ENCODE measurements at places on chromosomes 7 and 10.

DNA sequence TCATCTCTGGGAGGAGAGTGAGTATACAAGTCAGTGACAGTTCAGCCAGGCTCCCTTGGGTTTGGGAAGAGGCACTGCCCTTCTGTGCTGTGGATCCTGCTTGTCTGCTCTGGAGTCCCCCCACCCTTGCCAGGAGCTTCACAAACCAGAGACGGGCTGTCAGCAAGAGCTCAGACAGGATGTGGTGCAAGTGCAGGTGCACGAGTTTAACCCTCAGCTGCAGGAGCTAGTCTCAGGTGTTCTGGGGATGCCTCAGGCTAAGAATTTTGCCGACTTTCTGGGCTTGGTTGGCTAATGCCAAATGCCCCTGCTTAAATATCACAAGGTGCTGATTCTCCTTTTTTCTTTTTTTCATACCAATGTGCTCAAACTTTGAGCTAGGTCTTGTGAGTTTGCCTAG lies 22.3 kb downstream of the ZNF783 start:
- peak; percentile 2 for DNase-seq

DNA sequence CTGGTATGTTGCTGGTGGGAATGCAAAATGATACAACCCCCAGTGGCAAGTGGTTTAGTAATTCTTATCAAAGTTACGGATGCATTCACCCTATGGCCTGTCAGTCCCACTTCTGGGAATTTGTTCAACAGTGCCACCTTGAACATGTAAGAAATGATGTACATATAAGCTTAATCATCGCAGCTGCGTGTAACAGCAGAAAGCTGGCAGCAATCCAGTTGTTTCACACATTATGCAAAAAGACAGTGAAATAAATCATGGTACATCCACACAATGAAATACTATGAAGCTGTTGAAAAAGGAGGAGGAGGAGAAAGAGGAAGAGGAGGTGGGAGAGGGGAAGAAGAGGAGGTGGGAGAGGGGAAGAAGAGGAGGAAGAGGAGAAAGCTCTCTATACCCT lies 76.2 kb upstream of the MYL10 start:
- DNase-seq = peak; percentile 38

- DNase-seq = no peak
Measured at GRCh38 chr10:132292287-132293200, 15.2 kb downstream of the STK32C start.

- DNase-seq = no peak
Measured at GRCh38 chr7:303884-304573, 14.1 kb downstream of the FOXL3 start.

GRCh38 chr7:45986355-45987298 lies 65.6 kb upstream of the IGFBP3 start:
- DNase-seq = no peak

- no peak for DNase-seq
Measured at GRCh38 chr10:60607372-60607771, 170.9 kb upstream of the CDK1 start.

DNA sequence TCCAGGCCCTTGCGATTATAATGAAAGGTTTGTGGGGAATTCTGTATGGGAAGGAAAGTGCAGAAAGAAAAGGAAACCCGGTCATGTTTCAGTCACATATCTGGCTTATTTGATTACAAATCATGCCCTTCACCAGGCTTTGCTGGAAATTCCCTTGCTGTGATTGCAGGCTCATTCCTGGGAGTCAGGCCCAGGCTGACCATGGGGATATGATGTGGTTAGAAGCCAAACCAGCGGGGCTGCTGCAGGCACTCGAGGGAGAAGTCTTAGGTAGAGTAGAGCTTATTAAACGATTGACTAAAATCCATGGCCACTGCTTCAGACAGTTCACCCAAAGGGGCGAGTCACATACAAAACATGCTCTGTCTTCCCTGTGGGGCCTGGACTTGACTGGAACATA lies 16.2 kb downstream of the PKD1L1 start:
- peak; percentile 29 for DNase-seq

DNA sequence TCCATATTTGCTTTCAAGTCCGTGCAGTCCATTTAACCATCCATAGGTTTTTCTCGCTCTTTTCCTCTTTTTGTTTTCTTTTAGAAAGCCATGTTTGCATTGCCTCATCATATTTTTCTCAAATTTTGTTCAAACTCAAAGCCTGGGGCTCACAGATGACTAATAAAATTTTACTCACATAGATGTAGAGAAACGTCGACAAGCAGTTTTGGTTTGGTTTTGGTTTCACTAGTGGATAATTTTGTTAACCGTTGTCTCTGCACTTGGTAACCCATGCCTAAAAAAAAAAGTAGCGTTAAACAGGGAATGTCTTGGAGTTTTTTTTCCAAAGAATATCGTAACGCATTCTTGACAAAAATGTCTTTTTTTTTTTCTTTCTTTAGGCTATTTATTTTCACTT lies 344.2 kb upstream of the GALNT17 start:
- DNase-seq = no peak

GRCh38 chr10:69624245-69624786 lies 5.7 kb upstream of the FAM241B start:
- DNase-seq = no peak

DNA sequence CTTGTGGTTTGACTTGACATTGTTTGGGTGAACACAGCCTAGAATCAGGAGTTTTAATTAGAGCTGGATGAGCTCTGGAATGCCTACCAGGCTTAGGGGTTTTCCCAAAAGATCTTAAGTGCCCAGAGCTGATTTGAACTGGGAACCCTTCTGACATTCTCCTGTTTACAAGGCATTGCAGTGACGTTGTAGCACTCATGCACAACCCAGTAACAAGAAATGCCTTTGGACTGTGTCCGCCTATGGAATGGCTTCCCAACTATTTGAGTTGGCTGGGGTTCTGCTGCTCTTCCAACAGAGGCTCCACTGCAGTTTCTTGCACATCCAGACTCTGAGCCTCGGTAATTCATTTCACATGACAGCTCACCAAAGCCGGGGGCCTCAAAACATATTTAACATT lies 76.7 kb upstream of the MKX start:
- no peak for DNase-seq

- DNase-seq = peak; percentile 35
Measured at GRCh38 chr7:79615466-79615865, 162.0 kb upstream of the MAGI2 start.

DNA sequence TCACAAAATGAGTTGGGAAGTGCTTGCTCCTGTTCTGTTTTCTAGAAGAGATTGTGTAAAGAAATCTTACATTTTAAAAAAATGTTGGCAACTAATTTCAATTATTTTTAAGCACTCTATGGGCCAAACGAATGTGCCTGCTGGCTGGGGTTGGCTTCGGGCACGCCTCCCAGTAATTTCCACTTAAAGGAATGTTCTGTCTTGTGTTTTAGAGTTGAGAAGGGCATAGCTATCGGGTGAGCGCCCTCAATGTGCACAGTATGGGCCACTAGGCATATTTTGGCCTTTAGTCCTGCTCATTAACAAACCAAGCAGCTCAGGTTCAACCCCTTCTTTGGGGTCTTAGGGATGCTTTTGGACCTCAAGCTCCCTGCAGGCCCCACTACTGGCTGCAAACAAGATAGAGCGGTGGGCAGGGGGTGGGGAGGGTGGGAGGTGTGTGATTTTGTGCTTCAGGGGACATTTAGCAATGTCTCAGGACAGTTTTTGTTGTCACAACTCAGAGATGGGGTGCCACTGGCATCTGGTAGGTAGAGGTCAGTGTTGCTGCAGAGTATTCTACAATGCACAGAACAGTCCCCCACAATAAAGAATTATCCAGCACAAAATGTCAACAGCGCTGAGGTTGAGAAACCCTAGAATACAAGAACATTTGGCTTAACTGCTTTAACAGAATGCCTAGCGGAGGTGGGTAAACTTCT lies 40.7 kb downstream of the TACC2 start:
- DNase-seq = no peak

DNA sequence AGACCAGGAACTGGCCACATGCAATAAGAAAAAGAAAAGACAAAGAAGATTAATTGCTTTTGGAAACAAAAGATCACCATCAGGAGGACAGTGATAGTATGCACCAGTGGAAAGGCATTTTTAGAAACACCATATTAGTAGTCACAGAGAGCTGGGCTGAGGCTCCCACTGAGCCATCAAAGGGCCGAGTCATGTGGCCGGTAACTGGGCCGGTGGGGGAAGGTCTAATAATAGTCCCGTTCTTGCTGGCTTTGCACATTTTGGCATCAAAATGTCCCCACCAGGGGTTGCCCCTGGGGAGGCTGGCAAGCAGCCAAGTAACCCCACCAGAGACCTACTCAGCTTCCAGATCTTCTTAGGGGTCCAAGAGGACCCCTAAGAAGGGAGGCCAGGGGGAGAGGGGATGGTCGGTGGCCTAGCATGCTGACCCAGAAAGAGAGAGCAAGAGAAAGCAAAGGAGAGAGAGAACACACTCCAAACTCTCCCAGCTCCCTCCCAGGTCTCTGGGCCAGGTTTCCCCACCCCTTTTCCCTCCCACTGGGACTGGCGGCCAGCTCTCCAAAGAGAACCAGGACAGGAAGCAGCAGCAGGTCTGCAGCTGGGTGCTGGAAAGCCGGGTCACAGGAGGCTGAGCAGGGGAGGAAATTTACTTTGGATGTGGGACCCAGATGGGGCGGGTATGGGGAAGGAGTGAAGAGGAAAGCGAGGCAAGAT lies 70.2 kb upstream of the FGFR2 start:
- peak; percentile 28 for DNase-seq

- DNase-seq = no peak
Measured at GRCh38 chr7:53111031-53111430, 75.6 kb downstream of the POM121L12 start.

- no peak for DNase-seq
Measured at GRCh38 chr7:157555313-157555712, 218.5 kb downstream of the DNAJB6 start.

DNA sequence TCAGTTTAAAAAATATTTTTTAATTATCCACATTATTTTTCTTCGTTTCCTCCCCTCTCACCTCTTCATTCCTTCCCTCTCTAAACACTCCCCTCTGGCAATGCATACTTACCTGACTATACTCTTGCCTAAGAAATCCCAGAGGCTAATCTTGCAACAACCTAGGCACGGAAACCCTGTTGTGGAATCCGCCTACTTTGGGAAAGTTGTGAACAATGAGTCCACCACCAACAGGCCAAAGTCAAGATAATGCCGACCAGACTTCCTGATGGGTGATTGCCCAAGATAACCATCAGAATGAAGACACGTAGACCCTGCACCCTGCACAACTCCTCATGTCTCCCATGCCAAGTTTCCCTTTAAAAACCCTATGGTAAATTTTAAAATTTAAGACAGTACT lies 521.5 kb downstream of the KIF20B start:
- DNase-seq = peak; percentile 81

DNA sequence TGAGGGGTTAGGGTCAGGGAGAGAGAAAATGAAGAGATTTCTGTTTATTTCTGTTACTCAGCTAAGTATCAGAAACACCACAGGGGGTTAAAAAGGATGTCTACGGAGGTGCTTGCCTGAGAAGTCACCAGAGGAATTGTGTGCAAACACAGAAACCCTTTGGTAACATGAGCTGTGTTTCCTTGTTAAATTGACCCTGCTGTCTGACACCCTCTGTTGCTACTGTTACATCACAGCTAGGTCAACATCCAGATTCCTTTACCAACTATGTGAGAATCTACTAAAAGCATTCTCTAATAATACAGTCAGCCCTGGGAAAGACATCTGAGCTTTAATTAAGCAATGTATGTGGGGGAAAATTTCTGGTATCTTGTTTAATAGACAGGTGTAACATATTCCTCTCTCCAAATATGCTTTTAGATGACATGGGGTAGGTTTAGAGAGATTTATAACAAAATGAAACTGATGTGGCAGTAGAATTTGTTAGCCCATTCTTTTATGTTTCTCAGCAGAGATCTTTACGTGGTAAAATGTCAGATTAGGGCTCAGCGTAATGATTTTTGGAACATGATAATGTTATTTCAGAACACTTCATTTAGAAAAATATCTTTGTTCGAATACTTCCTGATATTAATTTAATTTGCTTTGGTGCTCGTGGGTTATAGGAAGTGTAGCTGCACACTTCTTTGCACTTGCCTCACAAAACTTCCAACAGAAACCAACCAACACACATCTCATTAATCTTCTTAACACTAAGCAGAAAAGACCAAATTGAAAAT lies 168.0 kb upstream of the AHR start:
- DNase-seq = no peak

DNA sequence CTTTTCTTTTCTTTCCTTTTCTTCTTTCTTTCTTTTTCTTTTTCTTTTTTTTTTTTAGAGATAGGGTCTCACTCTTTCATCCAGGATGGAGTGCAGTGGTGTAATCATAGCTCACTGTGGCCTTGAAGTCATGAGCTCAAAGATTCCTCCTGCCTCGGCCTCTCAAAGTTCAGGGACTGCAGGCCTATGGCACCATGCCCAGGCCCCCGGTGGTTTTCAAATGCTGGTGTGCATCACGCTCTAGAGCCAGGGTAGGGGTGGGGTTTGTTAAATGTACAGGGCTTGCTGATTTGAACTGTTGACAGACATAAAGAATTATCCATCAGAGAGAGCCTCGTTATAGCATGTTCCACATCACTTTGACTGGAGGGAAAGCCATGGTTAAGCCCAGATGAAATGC lies 5.8 kb downstream of the MINDY4 start:
- no peak for DNase-seq

DNA sequence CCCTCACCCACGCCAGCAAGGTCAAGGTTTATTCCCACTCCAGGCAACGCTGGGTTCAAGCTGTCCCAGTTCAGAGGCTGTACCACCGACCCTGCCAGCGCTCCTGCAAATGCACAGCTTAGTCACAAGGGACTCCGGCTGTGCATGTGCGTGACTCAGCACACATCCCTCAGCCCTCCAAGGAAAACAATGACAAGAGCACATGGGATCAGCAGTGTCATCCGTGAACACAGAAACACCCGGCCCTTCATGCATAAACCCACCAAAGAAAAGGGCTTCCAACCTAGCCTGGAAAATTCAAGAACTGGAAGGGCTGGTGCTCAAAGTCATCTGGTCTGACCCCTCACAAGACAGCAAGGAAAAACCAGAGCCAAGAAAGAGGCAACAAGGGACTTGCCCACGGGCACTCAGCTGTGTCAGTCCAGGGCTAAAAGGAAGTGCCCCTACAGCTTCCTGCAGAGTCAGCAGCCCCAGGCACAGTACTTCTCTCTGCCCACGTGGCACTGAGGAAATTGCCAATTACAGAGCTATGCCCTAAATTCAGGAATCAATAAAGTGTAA lies 106.1 kb downstream of the KCNMA1 start:
- peak; percentile 82 for DNase-seq

GRCh38 chr10:12975266-12975665 lies 26.2 kb downstream of the CCDC3 start:
- DNase-seq = peak; percentile 15

- no peak for DNase-seq
Measured at GRCh38 chr7:150936018-150936417, 42.1 kb downstream of the KCNH2 start.

- DNase-seq = no peak
Measured at GRCh38 chr10:110651044-110651958, 7.2 kb downstream of the RBM20 start.

GRCh38 chr10:125217990-125218675 lies 57.8 kb upstream of the CTBP2 start:
- no peak for DNase-seq

GRCh38 chr10:30042820-30043219 lies 16.6 kb downstream of the JCAD start:
- no peak for DNase-seq

GRCh38 chr7:6323967-6324701 lies 51.7 kb upstream of the CYTH3 start:
- DNase-seq = no peak

Measured in mammary epithelial cell (primary cell).